ENCODE measurements at places on chromosomes 13 and 19.
A peak's percentile ranks its signal among the peaks of the same experiment; 100 is the strongest.

DNA sequence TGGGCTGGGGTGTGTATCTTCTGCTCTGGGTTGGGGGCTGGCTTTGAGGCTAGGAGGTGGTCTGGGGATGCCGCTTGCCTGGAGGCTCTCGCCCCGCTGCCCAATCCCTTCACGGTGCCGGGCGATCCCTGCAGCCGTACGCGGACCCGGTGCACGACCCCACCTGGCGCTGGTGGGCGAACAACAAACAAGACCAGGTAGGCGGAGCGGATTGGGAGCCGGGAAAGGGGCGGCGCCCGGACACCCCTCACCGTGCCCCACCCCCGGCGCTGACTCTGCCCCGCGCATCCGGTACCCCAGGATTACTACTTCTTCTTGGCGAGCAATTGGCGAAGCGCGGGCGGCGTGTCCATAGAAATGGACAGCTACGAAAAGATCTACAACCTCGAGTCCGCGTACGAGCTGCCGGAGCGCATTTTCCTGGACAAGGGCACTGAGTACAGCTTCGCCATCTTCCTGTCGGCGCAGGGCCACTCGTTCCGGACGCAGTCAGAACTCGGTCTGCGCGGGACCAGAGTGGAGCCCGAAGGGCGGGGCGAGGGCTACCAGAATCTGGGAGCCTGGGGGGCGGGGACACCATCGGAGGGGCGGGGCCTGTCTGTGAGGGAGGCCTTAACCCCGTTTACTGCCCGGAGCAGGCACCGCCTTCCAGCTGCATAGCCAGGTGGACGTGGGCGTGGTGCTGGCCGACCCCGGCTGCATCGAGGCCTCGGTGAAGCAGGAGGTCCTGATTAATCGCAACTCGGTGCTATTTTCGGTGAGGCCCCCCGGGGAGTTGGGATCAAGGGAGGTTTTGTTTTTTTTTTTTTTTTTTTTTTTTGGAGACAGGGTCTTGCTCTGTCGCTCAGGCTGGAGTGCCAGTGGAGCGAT is 12.1 kb upstream of the PSMD8 start:
- no peak for DNase-seq

GRCh38 chr19:13195678-13196077 is 45.5 kb downstream of the IER2 start:
- no peak for DNase-seq

DNA sequence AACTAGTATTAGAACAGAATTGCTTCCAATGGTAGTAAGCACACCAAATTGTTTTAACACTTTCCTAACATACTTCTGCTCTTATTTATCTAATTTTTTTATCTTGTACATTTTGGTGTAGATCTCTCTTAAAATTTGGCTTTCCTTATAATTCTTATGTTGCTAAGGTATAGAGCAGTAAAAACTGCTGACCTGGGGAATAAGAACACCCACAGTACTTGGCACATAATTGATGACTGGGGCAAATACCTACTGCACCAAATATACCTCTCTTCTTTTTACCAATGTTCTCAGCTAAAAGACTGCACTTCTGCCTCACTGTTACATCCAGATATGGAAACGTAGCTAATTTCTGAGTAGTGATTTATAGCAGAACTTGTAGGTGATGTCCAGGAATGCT is 642.2 kb downstream of the LIG4 start:
- no peak for DNase-seq

- DNase-seq: no peak
Observed at GRCh38 chr13:106159295-106160195, 375.9 kb downstream of the EFNB2 start.

DNA sequence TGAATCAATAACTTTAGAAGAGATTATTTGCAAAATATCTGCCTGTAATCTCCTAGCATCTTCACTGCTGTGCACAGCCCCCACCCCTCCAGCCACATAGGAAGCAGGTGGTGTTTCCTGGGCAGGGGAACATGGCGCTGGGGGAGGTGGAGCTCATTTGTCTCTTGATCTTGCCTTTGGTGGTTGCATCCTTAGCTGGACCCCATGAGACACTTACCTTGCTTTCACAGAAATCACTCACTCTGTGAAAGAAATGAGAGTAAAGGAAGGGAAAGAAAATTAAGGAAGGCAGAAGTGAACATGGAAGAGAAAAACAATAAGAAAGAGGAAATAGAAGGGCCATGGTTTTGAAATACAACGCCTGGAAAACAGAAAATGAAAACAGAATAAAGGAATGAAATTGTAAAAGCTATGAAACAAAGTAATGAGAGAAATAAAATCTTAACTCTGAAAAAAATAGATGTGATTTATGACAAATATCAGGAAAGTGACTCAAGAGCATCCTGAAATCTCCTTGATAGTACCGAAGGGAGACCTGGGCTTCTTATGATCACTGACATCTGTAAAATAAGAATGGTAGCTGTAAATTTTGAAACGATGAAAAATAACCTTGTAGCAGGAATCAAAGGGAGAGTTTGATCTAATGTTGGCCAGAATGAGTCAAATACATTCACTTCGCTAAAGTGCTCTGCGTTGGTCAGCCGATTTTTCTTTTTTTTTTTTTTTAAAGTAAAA is 17.2 kb upstream of the RNASEH2B start:
- DNase-seq: no peak

GRCh38 chr13:105634059-105634458 is 901.4 kb downstream of the EFNB2 start:
- no peak for DNase-seq

- DNase-seq: no peak
Observed at GRCh38 chr13:59471106-59471505, 692.6 kb downstream of the DIAPH3 start.

GRCh38 chr19:39413272-39413910 is 922 bp downstream of the PLEKHG2 start:
- DNase-seq: peak; percentile 79

DNA sequence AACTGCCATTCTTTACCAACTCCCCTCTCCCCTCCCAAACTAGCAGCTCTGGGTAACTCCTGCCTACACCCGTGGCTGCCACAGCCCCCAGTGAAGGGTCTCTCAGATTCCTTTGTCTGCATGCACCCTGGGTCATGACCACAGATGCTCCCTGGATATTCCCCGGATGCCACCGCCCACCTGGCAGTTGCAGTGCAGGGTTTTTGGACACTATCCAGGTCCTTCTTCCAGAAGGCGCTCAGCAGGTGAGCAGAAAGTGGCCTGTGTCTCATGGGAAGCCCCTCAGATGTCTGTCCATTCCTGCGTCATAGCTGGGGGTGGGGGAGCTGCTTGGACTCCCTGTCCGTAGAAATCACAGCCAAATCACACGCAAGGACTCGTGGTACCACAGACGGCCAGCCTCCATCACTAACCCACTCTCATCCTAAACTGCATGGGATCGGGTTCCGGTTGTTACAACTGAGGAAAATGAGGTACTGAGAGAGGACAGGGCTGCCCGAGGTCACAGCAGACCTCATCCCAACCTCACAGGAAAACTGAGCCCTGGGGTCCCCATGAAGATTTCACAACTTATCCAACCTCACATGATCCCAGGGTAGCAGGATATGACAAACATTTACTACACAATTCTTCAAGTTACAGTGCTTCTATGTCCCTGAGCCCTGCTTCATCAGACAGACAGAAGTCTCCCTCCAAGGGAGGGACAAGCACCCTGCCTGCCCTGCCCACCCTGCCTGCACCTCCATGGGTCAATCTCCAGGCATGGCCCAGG is 38.6 kb downstream of the ELL start:
- DNase-seq: no peak

DNA sequence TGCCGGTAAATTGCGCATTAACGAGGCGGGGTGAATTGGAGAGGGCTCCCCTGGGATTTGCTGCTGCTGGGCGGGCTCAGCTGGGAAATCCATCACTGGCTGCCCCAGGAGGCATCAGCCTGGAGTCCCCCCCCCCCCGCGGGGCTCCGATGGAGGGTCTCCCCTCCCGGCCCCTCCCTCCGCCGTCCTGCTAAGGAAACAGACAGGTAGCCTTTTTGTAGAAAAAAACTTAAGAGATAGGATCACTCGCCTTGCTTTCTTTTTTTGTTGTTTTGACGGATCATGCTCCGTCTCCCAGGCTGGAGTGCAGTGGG is 6.8 kb downstream of the TLE6 start:
- no peak for DNase-seq

- DNase-seq: no peak
Observed at GRCh38 chr13:30502237-30502636, 36.5 kb upstream of the HMGB1 start.

DNA sequence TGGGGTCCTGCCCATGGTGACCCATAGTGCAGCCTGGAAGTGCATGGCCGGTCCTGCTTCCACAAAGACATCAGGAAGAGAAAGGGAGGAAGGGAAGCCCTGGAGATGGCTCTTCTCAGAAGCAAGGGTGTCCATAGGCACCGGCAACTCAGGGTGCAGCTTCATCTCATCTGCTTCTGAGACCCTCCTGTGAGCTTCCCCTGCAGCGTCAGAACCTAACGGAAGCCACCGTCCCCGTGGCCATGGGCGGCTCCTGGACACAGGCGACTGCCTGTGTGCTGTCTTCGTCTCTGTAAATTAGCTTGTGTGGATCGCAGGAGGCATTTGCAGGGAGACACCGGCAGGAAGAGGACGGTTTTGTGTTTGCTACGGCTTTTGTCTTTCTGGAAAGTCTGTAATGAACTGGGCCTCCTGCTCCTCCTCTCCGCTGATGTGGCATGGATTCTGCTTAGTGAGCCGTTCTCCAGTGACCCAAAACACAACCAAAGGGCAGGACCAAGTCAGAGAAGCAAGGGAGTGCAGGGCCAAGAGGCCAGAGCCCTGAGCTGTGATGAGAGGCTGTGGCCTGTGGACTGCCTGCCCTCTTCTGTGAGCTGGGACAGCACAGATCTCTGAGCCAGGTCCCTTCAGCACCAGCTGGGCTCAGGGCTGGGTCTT is 2.5 kb downstream of the ATP4B start:
- no peak for DNase-seq

Measured in hindlimb muscle (tissue), 1 donor.